Smooth muscle cell of the pulmonary artery (primary cell): ENCODE measurements at places on chromosomes 7 and 10. TPM values are rescaled to one million over a fixed set of nuclear protein-coding genes. Genes with fewer than 3 reads are reported as not detected.

Gene ZNF117
- 4.9 and 6.4 TPM in 2 replicates for total RNA-seq

Gene IL2RA
- not detected in 2 replicates for total RNA-seq

Gene WAPL
- total RNA-seq, result 38.0 and 47.2 TPM in 2 replicates

Gene CALHM3
- not detected in 2 replicates for total RNA-seq

Gene MKRN1
- 67.1 and 76.5 TPM in 2 replicates for total RNA-seq

Gene SPDYE5
- not detected in 2 replicates for total RNA-seq

Gene CPA5
- 0.07 TPM in 1 of 2 replicates, not detected in the other for total RNA-seq

Gene ZNF800
- 11.3 and 11.8 TPM in 2 replicates for total RNA-seq

Gene SCART1
- total RNA-seq, result 2.5 and 2.8 TPM in 2 replicates

Gene ITGB8
- 95.7 and 171 TPM in 2 replicates for total RNA-seq

Gene SPDYE16
- not detected in 2 replicates for total RNA-seq

Gene MCM10
- total RNA-seq, result 2.0 and 2.5 TPM in 2 replicates

Gene MALRD1
- 0.07 and 0.85 TPM in 2 replicates for total RNA-seq

Gene CPVL
- 0.20 TPM in 1 of 2 replicates, not detected in the other for total RNA-seq

Gene DLD
- 52.9 and 54.2 TPM in 2 replicates for total RNA-seq

Gene GRM8
- 0.13 TPM in 1 of 2 replicates, not detected in the other for total RNA-seq

Gene CLCN1
- total RNA-seq, result 0.07 TPM in 1 of 2 replicates, not detected in the other

Gene AKR1C8
- not detected in 2 replicates for total RNA-seq

Gene MMP21
- 0.13 TPM in 1 of 2 replicates, not detected in the other for total RNA-seq

Gene CELF2
- total RNA-seq, result 18.1 and 39.4 TPM in 2 replicates

Gene CYP3A4
- not detected in 2 replicates for total RNA-seq

Gene SLC26A3
- not detected in 2 replicates for total RNA-seq

Gene GPR22
- not detected in 2 replicates for total RNA-seq

Gene LIPK
- total RNA-seq, result not detected in 2 replicates

Gene C10orf67
- 0.20 TPM in 1 of 2 replicates, not detected in the other for total RNA-seq

Gene LMOD2
- not detected in 2 replicates for total RNA-seq

Gene CYP2C9
- total RNA-seq, result not detected in 2 replicates

Gene YWHAG
- total RNA-seq, result 120 and 130 TPM in 2 replicates

Gene OR6B1
- not detected in 2 replicates for total RNA-seq

Gene CREB3L2
- total RNA-seq, result 56.7 and 97.6 TPM in 2 replicates

Gene SUMF2
- total RNA-seq, result 195 and 212 TPM in 2 replicates

Gene EPHB6
- 1.7 and 18.4 TPM in 2 replicates for total RNA-seq

Gene STEAP4
- 0.96 and 5.9 TPM in 2 replicates for total RNA-seq

Gene BTBD16
- total RNA-seq, result 0.13 TPM in 1 of 2 replicates, not detected in the other

Gene CAV1
- 405 and 784 TPM in 2 replicates for total RNA-seq

Gene ACTL6B
- not detected in 2 replicates for total RNA-seq

Gene GPR141
- not detected in 2 replicates for total RNA-seq

Gene ASAH2
- 0.53 and 3.2 TPM in 2 replicates for total RNA-seq

Gene EXOSC1
- 22.7 and 25.4 TPM in 2 replicates for total RNA-seq

Gene RASSF4
- 6.2 and 14.2 TPM in 2 replicates for total RNA-seq

Gene TAS2R5
- 1.6 and 2.1 TPM in 2 replicates for total RNA-seq

Gene SPDYE6
- not detected in 2 replicates for total RNA-seq

Gene CHAT
- total RNA-seq, result not detected in 2 replicates

Gene ANXA11
- total RNA-seq, result 60.9 and 78.7 TPM in 2 replicates

Gene EIF5AL1
- 0.13 and 0.26 TPM in 2 replicates for total RNA-seq

Gene PNLIPRP2
- not detected in 2 replicates for total RNA-seq

Gene CADPS2
- total RNA-seq, result 14.4 and 18.3 TPM in 2 replicates

Gene SLC13A1
- not detected in 2 replicates for total RNA-seq
